ENCODE measurements at places on chromosomes 5 and 9.
A peak's percentile ranks its signal among the peaks of the same experiment; 100 is the strongest.

DNA sequence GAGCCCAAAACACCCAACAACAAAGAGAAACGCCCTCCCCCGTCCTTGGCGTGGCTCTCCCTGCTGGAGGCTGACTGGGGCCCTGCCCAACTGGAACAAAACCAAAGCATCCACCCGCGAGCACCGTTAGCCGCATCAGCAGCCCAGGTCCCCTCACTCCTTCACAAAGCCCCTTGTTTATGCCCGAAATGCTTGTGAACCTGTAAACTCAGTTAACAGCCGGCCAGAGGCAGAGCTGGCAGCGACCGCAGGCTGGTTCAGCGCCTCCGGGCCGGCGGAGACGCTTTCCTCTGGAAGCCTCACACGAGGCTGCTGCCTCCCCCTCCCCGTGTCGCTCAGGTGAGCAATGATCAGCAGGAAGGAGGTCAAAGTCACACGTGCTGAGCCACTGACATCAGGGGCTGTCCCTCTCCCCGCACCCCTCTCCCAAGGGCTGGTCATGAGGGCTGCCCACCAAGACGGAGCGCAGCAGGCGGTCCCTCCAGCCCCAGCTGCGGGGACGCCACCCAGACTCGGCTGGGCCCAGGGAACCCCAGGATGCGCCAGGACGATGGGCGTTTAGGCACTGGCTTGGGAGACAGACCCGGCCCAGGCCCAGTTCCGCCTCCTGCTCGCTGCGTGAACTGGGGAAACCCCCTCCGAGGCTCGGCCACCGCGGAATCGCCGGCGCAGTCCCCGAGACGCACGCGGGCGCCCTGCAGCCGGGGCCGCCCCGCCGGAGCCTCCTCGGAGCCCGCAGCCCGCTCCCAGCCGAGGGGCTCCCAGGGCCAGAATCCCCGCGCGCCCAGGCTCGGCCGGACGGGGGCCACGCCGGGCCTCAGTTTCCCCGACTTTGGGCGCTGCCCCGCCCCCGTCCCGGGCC, 563 bp downstream of the SNAPC4 start:
- no peak for DNase-seq

DNA sequence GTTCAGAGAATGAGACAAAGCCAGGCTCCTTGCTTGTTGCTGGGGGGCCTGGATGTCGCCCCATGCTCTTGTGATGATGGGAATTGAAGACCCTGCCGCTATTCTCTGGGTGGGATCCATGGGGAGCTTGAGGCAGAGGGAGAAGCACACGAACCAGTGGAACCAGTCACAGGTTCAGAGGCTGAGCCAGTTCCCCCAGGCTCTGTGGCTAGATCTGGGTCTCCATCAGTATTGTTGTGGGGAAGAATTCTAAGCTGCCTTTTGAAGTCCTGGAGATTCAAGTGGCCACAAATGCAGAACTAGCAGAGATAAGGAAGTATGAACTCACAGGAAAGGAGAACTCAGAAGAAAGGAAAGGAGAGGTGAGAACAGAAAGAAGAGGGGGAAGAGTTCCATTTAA, 219.4 kb downstream of the MSX2 start:
- peak; percentile 82 for DNase-seq

GRCh38 chr5:78806544-78806943, 158.0 kb upstream of the LHFPL2 start:
- no peak for DNase-seq

DNA sequence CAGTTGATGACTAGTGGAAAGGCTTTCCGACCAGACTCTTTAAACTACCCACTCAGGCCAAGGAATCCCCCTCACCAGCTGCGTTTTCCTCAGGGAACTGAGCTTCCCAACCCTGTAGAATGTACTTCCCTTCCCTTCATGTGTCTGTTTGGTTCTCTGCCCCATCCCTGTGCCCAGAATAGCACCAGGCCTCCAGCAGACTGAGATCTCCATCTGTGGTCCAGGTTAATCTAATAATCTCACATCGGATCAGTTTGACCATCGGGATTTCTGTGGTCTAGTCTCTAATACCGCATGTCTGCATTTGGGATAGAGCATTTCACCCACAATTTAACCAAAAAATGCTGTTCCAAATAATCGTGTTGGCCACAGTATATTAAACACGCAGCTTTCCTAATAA, 237.2 kb downstream of the ROR2 start:
- no peak for DNase-seq

DNA sequence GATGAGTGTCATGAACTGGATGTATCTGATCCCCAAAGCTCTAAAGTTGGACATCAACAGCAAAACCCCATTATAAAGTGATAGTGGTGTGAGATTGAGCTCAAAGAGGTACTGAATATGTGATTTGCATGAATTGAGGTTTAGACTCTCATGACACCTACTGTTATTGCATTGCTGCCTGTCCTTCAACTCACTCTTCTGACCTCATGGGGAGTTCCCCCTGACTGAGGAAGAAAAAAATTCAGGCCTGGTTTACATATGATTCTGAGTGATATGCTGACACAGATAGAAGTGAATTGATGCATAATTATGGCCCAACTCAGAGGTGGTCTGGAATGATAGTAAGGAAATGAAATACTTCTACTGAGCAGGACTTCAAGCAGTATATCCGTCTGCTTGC, 76.2 kb upstream of the CHD1 start:
- no peak for DNase-seq

- no peak for DNase-seq
These were observed 59.8 kb upstream of the RNU6ATAC start for GRCh38 chr9:134224127-134224526.

DNA sequence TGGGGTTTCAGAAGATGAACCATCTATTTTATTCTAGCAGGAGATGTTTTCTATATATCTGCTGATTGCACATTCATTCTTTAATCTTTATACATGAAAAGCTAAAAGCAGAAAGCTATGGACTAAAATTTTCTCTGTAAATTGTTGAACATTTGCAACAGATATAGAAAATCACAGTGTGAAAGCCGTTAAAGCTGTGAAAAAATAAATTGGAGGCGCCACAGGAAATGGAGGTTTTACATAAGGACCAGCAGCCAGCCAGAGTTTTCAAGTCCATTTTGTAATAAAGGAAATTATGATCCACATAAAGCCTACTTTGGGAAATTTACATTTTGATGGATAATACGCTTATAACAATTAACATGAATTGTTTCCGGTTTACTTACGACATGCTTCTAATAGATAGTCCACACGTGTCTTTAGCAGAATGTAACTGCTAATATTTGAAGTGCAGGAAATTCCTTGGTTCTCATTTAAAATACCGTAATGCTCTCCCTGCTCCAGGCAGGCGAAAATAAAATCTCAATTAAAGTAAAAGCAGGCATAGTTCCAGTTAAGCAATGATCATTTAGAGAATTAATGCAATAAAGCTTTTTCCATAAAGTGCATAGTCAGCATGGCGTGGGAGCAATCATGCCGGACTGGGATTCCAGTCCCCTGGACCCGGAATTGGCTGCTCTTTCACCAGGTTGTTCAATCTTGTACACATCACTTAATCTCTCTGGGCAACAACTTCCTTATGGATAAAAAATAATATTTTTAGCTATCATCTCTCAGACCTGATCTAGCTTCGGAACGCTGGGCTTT, 445.4 kb downstream of the ZNF608 start:
- DNase-seq = no peak

DNA sequence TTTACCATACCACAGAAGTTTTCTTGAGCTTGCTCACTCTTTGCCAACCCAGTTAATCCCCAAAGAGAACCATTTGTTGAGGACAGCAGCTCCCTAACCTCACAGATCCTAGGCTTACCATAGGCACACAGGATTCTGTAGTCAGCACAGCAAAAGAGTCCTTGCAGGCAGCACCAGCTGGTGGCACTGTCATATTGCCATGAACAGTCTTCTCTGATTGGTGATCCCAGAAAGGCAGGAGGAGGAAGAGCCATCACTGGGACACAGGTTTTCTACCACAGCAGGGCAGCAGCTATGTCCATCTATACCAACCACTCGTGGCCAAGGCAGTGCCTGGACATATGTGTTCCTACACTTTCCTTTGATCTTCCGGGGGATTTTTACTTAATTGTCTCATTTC, 297.1 kb upstream of the CD180 start:
- peak; percentile 35 for DNase-seq

DNA sequence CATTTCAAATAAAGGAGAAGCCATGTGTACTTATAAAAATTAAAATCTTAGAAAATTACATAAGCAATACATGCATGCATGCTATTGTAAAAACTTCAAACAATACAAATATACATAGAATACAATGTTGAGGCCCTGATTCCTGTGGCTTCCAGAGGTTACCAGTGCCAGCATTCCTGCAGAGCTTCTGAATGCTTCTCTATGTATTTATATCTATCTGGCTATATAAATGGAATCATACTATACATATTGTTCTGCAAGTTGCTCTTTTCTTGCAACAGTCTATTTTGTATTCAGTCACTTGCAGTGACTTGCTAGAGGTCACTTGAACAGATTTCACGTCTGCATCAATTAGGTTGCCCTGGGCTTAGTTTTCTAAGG, 3.2 kb upstream of the IL12B start:
- no peak for DNase-seq

GRCh38 chr5:6434731-6435130, 13.9 kb upstream of the UBE2QL1 start:
- no peak for DNase-seq

- DNase-seq = peak; percentile 94
These were observed 35.1 kb downstream of the KCNIP1 start for GRCh38 chr5:170538696-170539586.

- no peak for DNase-seq
These were observed 331.0 kb downstream of the GADD45G start for GRCh38 chr9:89935801-89936200.

DNA sequence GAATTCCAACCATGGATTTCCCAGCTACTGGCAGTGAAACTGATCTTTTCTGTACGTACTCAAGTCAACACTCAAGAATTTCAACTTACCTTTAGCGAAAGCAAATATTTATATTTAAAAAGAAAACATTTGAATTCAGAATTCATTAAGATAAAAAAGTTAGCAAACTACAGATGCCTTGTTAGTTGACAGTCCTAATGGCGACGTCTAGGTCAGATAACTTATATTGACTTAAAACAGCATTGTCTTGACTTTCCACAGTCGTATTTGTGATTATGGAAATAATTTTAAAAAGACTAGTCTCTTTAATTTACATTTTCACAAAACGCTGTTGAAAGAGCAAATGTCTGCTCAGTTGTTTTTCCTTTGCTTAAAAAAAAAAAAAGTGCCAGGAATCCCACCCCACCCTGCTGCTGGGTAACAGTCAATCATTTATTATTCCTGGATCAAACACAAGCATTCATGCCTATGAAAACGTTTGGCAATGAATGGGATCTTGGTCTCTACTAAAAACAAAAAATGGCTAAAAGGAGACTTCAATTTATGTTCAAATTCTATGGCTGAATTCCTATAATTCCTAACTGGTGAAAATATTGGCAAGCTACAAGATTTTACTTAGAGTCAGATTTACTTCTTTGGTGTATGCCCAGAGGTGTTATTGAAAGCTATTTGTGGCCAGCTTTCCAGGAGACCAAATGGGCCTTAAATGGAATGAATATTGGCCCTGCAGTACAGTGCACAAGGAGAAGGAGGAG, 22.0 kb downstream of the OR2S2 start:
- no peak for DNase-seq
